D341Med (cell line): ENCODE measurements at places on chromosomes 16 and 17.

DNA sequence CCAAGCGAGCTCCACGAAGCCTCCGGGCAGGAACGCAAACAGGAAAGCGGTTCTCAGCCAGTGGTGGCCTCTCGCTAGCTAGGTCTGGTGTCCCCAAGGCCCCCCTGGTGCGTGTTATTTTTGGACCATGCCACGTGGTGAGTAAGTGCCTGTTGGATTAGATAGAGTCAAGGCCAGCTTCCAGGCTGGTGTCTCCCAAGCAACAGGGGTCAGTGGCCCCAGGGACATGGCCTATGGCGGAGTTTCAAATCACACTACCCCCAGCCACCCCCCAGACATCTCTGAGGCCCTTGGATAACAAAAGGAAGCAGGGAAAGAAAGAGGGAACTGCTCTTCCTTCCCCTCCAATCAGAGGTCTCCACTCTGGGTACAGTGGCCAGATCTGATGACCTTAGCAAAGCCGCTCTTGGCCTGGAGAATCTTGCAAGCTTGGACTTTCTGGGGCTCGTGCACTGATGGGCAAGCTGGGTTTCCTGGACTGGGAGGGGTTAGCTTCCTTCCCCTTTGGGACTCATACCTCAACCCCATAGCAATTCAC lies 58.2 kb downstream of the MAF start:
- no peak for DNase-seq

- DNase-seq = no peak
These were observed 11.7 kb upstream of the FAM20A start for GRCh38 chr17:68612923-68613292.

DNA sequence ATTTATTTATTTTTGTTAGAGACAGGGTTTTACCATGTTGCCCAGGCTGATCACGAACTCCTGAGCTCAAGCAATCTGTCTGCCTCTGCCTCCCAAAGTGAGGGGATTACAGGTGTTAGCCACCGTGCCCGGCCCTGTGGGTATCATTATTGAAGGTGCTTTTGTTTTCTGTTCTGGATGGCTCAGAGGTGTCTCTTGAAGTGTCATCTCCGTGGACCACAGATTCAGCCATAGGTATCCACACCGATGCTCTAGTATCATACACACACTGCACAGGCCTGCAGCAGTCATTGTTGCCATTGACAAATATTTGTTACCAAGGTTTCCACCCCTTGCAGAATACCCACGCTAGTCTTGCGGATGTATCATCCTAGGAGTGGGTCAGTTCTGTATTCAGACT lies 446.2 kb downstream of the XYLT1 start:
- no peak for DNase-seq

- no peak for DNase-seq
These were observed 317.3 kb downstream of the FOXL1 start for GRCh38 chr16:86895606-86896005.

DNA sequence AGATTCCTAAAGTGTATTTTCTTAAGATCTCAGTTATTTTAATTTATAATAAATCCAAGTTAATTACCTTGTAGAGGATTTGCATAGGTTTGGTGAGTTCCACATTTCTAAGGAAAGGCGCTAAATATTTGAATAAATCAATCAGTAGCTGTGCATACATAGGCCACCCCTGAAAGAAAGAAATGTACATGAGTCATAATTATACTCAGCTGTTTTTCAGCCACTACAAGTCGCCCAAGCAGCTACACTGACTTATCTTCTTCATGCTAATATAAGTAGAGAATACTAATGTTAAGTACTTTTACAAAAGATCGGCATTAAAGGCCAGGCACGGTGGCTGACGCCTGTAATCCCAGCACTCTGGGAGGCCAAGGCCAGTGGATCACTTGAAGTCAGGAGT lies 14.9 kb downstream of the SETD6 start:
- no peak for DNase-seq

DNA sequence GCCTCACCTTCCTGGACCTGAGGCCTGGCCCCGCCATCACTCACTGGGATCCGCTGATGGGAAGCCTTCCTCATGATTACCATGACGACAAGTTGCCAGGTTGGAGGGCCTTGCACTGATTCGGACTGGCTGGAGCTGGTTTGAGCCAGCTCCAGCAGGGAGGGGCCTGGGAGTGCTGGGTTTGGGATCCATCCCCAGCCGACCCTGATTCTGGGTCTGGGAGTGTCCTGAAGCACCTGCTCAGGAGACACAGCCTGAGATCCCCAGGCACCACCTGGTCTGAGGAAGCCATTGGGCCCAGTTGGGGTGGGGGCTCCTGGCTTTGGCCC lies 5.9 kb upstream of the BAIAP3 start:
- no peak for DNase-seq
